ENCODE measurements at places on chromosomes 3 and 15.

DNA sequence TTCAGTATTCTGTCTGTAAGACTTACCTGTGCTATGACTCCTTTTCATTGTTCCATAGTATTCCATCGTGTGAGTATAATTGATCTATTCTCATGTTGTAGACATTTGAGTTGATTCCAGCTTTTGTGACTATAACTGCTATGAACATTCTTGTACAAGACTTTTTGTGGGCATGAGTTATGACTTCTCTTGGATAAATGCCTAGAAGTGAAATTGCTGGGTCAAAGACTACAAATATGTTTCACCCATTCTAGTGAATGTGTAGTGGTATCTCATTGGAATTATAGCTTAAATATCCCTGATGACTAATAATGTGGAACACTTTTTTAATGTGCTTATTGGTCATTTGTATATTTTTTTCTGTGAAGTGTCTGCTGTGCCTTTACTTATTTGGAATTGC is 27.6 kb upstream of the NPHP3 start:
- no peak for DNase-seq

- DNase-seq, result no peak
These were observed 142.3 kb upstream of the RASGRP1 start for GRCh38 chr15:38706956-38707355.

GRCh38 chr3:34183114-34183513 is 384.7 kb downstream of the PDCD6IP start:
- DNase-seq, result no peak

DNA sequence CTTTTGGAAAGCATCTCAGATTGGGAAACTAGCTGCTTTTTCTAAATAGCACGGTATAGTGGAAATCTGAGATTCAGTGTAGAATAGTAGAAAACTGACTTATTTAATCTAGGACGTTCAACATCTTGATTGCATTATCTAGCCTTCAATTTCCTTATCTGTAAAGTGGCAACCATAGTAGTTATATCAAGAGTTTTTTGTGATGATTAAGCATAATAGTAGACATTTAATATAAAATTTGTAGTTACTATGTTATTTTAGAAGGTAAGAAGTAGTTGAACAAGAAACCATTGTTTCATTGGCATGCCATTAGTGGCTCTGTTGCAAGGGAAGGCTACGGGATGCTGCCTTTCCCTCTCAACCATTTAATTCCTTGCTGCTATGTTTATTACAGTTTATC is 367.3 kb downstream of the NAALADL2 start:
- DNase-seq, result no peak

DNA sequence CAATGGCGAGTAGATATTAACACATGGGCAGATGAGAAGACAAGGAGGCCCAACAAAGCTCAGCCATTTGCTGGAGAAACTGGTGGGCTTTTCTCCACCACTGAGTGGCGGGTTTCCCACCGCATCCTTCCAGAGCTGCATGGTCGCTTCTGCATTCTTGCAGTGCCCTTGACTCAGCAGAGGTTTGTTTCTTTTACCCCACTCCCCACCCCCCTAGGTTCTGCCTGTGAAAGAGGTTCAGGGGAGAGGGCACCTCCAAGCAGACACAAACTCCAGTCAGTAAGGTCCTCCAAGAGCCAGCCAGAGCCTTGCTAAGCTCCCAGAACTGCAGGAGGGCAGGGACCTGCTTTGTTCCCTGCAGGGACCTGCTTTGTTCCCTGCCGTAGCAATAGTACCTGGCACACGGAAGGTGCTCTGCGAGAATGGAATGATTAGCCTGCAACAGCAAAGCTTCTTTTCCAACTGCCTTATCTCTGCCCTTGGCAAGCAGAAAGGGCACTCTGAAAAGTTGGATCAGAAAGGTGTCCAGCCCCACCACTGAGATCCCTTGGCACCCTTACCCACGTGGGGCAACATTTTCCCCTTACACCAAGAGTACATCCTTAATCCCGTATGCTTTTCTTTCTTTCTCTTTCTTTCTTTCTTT is 1.4 kb downstream of the PAQR5 start:
- no peak for DNase-seq

GRCh38 chr15:94692710-94693109 is 461.3 kb downstream of the MCTP2 start:
- DNase-seq, result no peak

- DNase-seq, result peak; percentile 37
These were observed 6.3 kb upstream of the CDC25A start for GRCh38 chr3:48194446-48195071.

- DNase-seq, result no peak
These were observed 941 bp downstream of the ZBED2 start for GRCh38 chr3:111594205-111594604.

GRCh38 chr3:42830437-42831320 is 21.4 kb downstream of the ACKR2 start:
- DNase-seq, result no peak

- no peak for DNase-seq
These were observed 332.3 kb upstream of the C2CD4B start for GRCh38 chr15:62497356-62497755.

- no peak for DNase-seq
These were observed 35.0 kb upstream of the COLQ start for GRCh38 chr3:15556512-15556911.
